Stimulated activated CD4-positive, alpha-beta T cell treated with anti-CD3 and anti-CD28 coated beads, Interleukin-15, amount 100 ng/mL, for 48 hours (primary cell): ENCODE measurements at places on chromosomes 7 and 10.

DNA sequence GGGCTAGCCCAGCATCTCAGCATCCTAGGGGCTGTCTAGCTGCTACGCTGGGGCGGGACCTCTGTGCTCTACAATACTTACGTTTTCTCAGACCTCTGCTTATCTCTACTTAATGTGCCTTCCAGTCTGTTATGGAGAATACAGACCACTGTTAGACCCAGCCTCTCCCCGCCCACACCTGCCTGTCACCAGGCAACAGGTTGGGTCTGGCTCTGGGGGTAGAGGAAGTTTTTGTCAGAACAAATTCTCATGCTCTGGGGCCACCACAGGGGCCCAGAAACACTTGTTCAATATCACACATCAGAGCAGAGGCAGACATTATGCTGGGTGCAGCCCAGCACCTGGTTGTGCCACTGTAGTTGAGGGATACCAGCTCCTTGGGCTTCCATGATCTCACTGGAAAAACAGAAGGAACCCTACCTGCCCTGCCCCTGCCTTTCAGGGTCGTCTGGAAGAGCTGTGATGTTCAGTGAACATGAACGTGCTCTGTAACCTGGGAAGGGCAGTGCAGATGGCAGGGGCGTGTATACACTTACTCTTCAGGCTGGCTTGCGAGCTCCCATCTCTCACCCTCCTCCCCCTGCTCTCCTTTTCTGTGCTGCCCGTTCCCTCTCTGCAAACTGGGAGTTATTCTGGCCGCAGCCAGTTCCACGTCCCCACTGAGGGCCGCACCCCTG lies 135.2 kb upstream of the PODXL start:
- DNase-seq: no peak

- no peak for DNase-seq
Observed at GRCh38 chr10:120614680-120615079, 157.7 kb downstream of the PLPP4 start.

DNA sequence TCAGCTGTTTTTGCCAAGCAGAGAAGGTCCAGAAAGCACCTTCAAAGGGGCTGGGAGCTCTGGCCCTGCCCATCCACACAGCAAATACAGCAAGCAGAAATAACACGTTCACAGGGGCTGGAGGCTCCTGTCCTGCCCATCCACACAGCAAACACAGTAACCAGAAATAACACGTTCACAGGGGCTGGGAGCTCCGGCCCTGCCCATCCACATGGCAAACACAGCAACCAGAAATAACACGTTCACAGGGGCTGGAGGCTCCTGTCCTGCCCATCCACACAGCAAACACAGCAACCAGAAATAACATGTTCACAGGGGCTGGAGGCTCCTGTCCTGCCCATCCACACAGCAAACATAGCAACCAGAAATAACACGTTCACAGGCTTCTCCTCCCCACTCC lies 558.1 kb downstream of the PTPRN2 start:
- no peak for DNase-seq

GRCh38 chr10:71974489-71975021 lies 10.4 kb downstream of the CHST3 start:
- peak; percentile 58 for DNase-seq

DNA sequence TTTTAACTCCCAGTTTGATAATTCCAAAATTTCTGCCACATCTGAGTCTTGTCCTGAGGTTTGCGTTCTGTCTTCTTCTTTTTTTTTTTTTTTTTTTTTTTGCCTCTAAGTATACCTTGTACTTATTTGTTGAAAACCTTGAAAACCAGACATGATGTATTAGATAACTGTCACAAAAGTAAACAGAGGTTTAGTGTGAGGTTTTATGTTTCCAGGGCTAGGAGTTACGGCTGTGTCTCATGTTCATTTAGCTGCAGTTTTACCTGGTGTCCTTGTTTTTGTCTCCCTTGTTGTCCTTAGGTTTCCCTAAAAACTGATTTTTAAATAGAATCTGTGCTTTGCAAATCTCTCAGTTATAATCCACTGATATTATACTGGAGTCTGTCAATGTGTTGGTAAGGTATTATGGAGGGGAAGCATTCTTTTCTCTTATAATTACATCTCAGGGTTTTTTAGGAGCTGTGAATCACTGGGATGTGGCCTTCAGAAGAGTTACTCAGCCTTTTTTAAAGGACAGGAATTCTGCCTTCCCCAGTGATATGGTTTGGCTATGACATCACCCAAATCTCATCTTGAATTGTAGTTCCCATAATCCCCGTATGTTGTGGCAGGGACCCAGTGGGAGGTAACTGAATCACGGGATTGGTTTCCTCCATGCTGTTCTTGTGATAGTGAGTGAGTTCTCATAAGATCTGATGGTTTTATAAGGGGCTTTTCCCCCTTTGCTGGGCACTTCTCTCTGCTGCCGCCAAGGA lies 95.0 kb downstream of the CDCA7L start:
- no peak for DNase-seq

DNA sequence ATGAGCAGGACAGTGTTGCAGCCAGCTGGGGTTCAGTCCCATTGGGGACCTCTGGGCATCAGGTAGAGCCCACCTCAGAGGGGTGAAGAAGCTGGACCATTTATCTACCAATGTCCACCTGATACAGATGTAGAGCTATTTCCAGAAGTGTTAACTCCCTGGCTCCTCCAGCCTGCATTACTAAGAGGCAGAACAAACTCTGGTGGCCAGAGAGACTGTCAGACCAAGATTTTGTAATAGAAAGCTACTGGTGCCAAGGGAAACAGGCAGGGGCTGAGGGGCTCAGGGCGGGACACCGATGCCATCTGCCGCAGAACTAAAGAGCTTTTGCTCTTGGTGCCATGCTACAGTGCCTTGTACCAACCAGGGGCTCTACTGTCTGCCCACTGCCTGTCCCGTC lies 268.2 kb upstream of the HABP2 start:
- no peak for DNase-seq

GRCh38 chr10:1683649-1684048 lies 53.7 kb downstream of the ADARB2 start:
- no peak for DNase-seq

- DNase-seq: no peak
Observed at GRCh38 chr7:87223666-87224065, 4.1 kb upstream of the TMEM243 start.

DNA sequence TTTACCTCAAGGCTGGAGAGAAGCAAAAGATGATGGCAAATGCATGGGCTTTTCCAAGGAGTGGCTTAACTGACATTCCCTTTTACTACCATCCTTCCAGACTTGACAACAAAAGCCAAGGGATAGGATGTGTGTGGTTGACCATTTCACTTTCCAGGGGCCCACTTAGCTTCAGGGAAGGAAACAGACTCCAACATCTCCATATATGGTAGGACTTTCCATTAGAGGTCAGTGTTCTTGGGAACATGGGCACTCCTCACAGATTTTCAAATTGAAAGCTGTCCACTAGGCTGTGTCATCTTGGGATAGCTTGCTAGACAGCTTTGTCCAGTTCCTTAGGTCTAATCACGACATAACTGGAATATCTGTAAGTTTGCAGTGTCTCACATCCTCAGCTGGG lies 118.1 kb upstream of the NAMPT start:
- DNase-seq: no peak

GRCh38 chr7:101251871-101252659 lies 7.2 kb upstream of the FIS1 start:
- DNase-seq: peak; percentile 99

DNA sequence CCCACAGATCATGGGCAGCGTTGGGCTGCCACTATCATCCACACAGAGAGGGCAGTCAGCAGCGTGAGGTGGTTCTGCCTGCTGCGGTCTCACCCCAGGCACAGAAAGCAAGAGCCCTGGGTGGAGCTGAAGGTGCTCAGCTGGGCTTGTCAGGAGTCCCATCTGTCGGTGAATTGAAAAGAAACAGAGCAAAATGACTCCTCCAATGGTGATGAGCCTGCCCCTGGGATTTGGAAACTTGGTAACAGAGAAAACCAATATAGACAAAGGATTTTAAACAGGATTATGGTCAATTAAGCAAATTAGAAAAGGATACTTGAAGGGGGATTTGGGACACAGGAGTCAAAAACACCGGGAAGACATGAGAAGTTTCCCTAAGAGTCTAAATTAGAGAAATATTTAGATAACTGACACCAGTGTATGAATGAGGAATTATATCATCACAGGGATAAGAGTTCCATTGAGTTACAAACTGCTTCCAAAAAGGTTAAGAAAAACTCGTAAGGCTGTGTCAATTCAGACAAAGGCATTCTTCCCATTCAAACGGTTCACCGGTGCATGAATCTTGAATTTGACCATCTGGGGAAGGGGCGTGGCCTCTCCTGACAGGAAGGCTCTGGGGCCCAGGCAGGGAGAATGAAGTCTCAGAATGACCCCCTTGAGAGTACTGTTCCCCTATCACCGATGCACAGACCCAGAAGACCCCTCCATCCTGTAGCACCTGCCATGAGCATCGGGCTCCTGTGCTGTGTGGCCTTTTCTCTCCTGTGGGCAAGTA lies 70.0 kb upstream of the PRSS58 start:
- no peak for DNase-seq

DNA sequence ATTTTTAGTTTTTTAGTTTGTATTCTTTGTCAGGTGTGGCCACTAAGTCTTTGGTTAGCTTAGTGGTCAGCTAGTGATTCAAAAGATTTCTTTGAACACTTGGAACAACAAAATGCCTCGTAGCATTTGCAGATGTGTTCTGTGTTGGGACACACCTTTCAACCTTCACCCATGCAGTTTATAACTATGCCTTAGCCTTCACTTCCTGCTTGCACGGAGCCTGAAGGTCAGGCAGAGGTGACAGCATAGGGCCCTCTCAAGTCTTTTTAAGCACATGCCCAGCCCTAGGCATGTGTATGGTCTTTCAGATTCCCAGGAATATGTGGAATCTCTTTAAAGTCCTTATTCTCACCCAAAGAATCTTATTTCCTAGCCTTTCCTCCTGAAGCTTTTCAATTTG lies 17.6 kb downstream of the PLAC9 start:
- no peak for DNase-seq

DNA sequence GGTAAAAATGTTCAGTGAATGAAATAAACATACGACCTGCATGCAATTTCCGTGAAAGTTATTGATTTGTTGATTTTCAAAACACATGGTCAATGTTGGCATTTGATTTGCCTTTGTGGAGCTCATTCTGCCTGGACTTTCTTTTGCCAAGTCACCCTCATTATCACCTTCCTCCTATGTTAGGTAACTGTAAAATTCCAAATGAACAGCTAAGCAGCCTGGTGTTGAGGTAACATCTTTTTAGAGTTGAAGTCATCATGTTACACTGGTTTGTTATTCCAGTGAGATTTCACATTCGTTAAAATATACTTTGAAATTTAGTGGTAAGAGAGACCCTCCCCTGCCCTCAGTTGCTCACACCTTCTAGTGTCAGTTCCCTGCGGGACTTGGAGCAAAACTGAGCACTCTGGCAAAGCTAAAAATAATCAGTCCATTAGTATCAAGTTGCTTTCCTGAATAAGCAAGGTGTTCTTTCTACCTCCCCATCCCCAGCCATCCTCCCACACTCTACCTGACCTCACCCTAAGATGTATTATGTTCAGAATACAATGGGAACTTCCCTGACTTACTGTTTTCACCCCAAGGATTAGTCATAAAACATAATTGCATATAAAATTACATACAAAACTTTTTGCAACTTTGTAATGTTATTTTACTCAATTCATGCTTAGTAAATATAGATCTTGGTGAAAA lies 283.3 kb upstream of the SEMA3A start:
- no peak for DNase-seq

- no peak for DNase-seq
Observed at GRCh38 chr7:24715171-24715570, 42.1 kb downstream of the GSDME start.

- DNase-seq: no peak
Observed at GRCh38 chr10:125125951-125126735, 34.2 kb downstream of the CTBP2 start.

GRCh38 chr10:101289541-101289940 lies 60.3 kb upstream of the LBX1 start:
- DNase-seq: no peak

- DNase-seq: no peak
Observed at GRCh38 chr7:2358968-2359527, 4.4 kb downstream of the EIF3B start.

- DNase-seq: no peak
Observed at GRCh38 chr7:1787681-1788235, 117.7 kb downstream of the ELFN1 start.

DNA sequence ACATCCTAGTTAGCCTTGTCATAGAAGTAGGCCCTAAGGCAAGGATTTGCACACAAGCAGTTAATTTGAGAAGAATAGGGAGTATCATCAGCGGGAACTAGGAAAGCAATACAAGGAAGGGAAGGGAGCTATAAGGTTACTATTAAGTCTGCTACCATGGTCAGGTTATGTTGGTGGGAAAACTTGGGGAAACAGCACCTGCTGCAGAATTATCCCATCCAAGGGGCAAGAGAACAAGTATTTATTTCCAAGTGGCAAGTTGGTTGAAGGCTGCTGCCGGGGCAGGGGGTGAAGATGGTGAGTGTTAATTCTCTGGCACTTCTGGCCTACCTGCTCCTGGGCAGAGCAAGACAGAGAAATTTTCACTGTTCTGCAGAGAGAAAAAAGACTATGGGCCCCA lies 55.0 kb downstream of the CAV1 start:
- DNase-seq: no peak
